ENCODE measurements at places on chromosomes 11 and 22. TPM values are rescaled to one million over a fixed set of nuclear protein-coding genes. Genes with fewer than 3 reads are reported as not detected.

ZNRF3 gene
- 0.35 TPM for total RNA-seq

DNA sequence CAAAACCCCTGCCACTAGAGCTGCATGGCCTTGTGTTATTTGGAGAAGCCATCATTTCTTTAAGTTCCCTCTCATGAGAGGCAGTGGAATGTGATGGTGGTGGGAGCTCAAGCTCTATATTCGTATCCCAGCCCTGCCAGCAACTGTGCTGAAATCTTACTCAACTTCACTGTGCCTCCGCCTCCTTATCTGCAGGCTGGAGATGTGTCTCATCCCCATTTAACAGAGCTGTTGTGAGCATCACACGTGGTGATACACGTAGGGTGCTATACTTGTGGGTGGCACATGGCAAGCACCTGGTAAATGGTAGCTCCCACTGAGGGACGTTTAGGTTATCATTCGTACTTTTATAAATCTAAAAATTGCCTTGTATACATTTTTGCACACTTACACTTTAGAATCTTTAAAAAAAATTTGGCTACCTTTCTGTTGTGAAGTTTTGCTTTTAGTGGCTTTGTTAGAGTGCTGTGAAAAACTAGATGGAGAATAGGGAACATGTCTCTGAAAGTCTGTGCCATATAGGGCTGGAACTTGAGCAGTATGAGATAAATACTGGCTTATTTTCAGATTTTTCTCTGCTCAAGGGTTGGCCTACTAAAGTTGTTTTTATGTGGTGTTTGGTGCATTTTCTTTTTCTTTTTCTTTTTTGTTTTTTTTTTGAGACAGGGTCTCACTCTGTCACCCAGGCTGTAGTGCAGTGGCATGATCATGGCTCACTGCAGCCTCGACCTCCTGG is 23.2 kb downstream of the TNRC6B start:
- no peak for DNase-seq
- H3K4me3 ChIP-seq, result no peak overlapping the region
- no peak overlapping the region for H3K27ac ChIP-seq
- H3K27me3 ChIP-seq, result no peaks in the 10 kb centered on the region
- peaks cover 49% of the 10 kb centered on the region for H3K4me1 ChIP-seq
- peaks cover 3% of the 10 kb centered on the region for H3K36me3 ChIP-seq

- no peaks in the 10 kb centered on the region for H3K27me3 ChIP-seq
- no peaks in the 10 kb centered on the region for H3K36me3 ChIP-seq
- no peak overlapping the region for H3K4me3 ChIP-seq
- no peak overlapping the region for H3K27ac ChIP-seq
These were observed 310.8 kb upstream of the PITPNB start for GRCh38 chr22:28229566-28230485.

- H3K36me3 ChIP-seq, result no peaks in the 10 kb centered on the region
These were observed 44.6 kb downstream of the YAP1 start for GRCh38 chr11:102154806-102155205.

- H3K36me3 ChIP-seq, result no peaks in the 10 kb centered on the region
- H3K27ac ChIP-seq, result no peak overlapping the region
- H3K27me3 ChIP-seq, result no peaks in the 10 kb centered on the region
- H3K4me1 ChIP-seq, result no peaks in the 10 kb centered on the region
- no peak overlapping the region for H3K4me3 ChIP-seq
- no peak for DNase-seq
These were observed 41.1 kb downstream of the OSBPL5 start for GRCh38 chr11:3123761-3124733.

- no peak overlapping the region for H3K27ac ChIP-seq
- no peaks in the 10 kb centered on the region for H3K27me3 ChIP-seq
- H3K4me1 ChIP-seq, result no peaks in the 10 kb centered on the region
- no peak for DNase-seq
These were observed 170.1 kb downstream of the OPCML start for GRCh38 chr11:133362156-133362555.

STARD10 gene
- 11.2 TPM for total RNA-seq

HTR3A gene
- not detected for total RNA-seq

SLC1A2 gene
- not detected for total RNA-seq

DNA sequence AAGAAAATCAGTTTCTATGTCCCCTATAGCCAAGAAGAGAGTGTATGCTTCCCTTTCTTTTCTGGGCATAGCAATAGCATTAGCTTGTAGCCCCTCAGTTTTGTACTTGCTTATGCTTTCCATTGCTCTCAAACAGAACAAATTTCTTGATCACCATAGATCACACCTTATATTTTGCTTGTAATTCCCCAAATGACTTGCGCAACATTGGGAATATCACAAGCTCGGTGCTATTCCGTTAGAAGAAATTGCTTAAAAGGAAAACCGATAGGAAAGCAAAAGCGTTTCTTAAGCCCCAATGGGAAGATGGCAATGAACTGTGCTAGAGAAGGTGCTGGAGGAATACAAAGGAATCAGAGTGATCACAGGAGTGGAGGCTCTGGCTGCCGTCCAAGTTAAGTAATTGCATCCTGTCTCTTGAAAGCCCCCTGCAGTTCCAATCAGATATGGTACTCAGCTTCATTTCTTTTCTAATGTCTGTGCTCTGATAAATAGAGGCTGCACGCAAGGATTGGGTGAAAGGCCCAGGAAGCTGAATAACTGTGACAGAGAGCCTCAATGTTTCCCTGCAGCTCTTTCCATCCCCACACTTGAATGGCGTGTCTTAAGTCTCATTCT is 182.1 kb upstream of the KIRREL3 start:
- H3K4me1 ChIP-seq, result no peaks in the 10 kb centered on the region
- no peak for DNase-seq
- H3K4me3 ChIP-seq, result no peak overlapping the region
- no peaks in the 10 kb centered on the region for H3K27me3 ChIP-seq
- no peaks in the 10 kb centered on the region for H3K36me3 ChIP-seq

Data from CD4-positive, CD25-positive, alpha-beta regulatory T cell (primary cell).